H4 (cell line): ENCODE measurements at places on chromosomes 13 and 19.

- no peak for DNase-seq
Measured at GRCh38 chr19:51551673-51552432, 19.2 kb upstream of the ZNF175 start.

GRCh38 chr19:582497-583197 lies 7.0 kb upstream of the HCN2 start:
- DNase-seq = no peak

- DNase-seq = no peak
Measured at GRCh38 chr13:101305981-101306411, 110.3 kb downstream of the NALCN start.

GRCh38 chr19:43534816-43535761 lies 2.1 kb downstream of the ZNF575 start:
- DNase-seq = peak; percentile 33

GRCh38 chr19:19064098-19064722 lies 416 bp downstream of the SLC25A42 start:
- DNase-seq = no peak

GRCh38 chr13:37009692-37010091 lies 9.1 kb downstream of the EXOSC8 start:
- DNase-seq = no peak

- no peak for DNase-seq
Measured at GRCh38 chr19:4009990-4010807, 2.7 kb downstream of the PIAS4 start.

DNA sequence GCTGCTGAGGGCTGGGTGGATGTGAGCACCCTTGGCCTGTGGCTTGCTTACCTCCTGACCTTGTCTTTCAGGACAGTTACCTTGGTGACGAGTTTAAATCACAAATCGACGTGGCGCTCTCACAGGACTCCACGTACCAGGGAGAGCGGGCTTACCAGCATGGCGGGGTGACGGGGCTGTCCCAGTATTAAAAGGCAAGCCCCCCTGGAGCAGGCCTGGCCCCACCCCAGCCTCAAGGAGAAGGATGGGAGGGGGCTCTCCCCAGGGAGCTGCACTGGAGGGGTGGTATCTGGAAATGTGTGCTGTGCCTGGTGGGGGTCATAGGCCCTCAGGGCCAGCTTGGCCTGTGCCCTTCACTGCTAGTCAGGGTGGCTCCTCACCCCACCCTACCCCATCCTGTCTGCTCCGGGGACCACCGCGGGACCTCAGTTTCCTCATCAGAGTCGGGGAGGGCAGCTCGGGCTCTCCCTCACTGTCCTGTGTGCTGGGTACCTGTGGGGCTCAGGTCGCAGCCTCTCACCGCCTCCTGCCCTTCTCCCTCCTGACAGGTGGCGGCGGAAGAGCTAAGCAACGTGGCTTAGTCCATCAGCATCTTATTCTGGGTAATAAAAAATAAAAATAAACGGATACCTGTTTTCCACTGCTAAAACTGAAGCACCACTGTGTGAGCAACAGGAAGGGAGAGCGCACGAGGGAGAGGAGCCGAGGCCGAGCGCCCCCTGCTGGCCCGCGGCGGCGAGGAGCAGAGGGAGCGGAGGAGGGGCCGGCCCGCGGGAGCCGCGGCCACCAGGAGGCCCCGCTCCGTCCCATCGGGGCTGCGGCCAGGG lies 29.8 kb downstream of the CERS1 start:
- peak; percentile 45 for DNase-seq

GRCh38 chr19:47280183-47280797 lies 5.6 kb downstream of the INAFM1 start:
- no peak for DNase-seq

GRCh38 chr19:14271840-14272239 lies 65.9 kb upstream of the ADGRL1 start:
- DNase-seq = no peak

DNA sequence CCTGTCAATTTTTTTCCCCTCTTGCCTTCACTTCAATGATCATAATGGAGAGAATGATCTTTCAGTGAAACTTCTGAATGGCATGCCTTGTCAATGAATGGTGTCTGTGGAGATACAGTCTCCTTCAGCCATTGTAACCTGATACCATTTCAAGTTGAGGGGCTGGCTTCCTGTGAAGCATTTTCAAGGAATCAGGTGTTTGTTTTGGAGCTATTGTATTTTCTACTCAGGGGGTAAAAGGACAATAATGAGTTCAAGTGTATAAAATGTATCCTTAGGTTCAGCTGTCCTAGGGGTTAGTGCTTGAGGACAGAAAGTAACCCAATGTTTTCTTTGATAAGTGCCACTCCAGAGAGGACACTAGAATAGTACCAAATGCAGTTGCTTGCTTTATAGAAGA lies 23.8 kb upstream of the CBY2 start:
- DNase-seq = no peak

GRCh38 chr13:23506071-23506806 lies 64.0 kb upstream of the TNFRSF19 start:
- peak; percentile 36 for DNase-seq
